ENCODE measurements at places on chromosomes 6 and 20. TPM values are rescaled to one million over a fixed set of nuclear protein-coding genes. Genes with fewer than 3 reads are reported as not detected.

- no peak for DNase-seq
These were observed 41.8 kb upstream of the MTRF1L start for GRCh38 chr6:153044295-153044694.

DNA sequence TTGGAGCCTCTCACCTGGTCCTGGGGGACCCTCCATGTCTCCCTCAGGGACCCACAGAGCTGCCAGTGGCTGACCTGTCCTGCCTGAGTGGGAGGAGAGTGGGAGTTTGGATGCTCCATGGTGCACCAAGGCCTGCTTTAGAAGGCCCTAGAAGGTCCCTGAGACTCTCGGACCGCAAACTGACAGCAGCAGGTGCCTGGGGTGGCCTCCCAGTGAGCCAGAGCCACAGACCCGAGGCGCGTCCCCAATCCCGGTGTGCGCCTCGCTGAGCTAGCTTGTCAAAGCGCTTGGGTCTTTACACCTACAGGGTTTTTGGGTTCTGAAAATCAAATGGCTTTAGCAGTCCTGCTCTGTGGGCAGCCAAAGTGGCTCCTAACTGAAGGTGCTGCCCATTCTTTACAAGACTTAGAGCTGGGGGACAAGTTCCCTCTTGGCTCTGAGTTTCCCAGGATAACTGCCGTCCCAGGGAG, 4.9 kb downstream of the MYT1 start:
- no peak for DNase-seq

- no peak for DNase-seq
These were observed 200.3 kb downstream of the EYA4 start for GRCh38 chr6:133441491-133441890.

- DNase-seq = no peak
These were observed 519.4 kb upstream of the ZNF337 start for GRCh38 chr20:26216025-26216424.

SLC4A11 gene
- 1.6 TPM for total RNA-seq
